ENCODE measurements at places on chromosomes 3 and 15. TPM values are rescaled to one million over a fixed set of nuclear protein-coding genes. Genes with fewer than 3 reads are reported as not detected.
A peak's percentile ranks its signal among the peaks of the same experiment; 100 is the strongest.

GRCh38 chr15:83065431-83065830 is 1.6 kb downstream of the BTBD1 start:
- peak overlapping the region; percentile 78 for H3K4me3 ChIP-seq
- no peaks in the 10 kb centered on the region for H3K36me3 ChIP-seq
- H3K27me3 ChIP-seq, result no peaks in the 10 kb centered on the region
- peaks cover 54% of the 10 kb centered on the region for H3K4me1 ChIP-seq
- H3K27ac ChIP-seq, result no peak overlapping the region

GRCh38 chr3:153026026-153026425 is 136.0 kb upstream of the RAP2B start:
- no peak overlapping the region for H3K27ac ChIP-seq
- no peak overlapping the region for H3K4me3 ChIP-seq
- H3K36me3 ChIP-seq, result no peaks in the 10 kb centered on the region
- H3K27me3 ChIP-seq, result no peaks in the 10 kb centered on the region

GRCh38 chr15:36364377-36364776 is 215.0 kb upstream of the CDIN1 start:
- H3K4me1 ChIP-seq, result peaks cover 2% of the 10 kb centered on the region
- H3K27ac ChIP-seq, result no peak overlapping the region
- no peak overlapping the region for H3K4me3 ChIP-seq
- H3K36me3 ChIP-seq, result no peaks in the 10 kb centered on the region
- DNase-seq, result no peak

DNA sequence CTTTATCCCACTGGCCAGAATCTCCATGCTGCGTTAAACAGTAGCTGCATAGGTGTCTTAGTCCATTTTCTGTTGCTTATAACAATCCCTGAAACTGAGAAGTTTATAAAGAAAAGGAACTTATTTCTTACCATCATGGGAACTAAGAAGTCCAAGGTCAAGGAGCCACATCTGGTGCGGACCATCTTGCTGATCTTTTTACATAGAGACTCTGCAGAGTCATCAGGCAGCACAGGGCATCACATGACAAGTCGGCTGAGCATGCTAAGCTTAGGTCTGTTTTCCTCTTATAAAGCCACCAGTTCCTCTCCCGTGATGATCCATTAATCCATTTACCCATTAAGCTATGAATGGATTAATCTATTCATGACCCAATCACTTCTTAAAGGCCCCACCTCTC is 22.4 kb upstream of the FAM174B start:
- no peak overlapping the region for H3K4me3 ChIP-seq
- H3K36me3 ChIP-seq, result no peaks in the 10 kb centered on the region
- no peaks in the 10 kb centered on the region for H3K27me3 ChIP-seq
- H3K27ac ChIP-seq, result no peak overlapping the region

DNA sequence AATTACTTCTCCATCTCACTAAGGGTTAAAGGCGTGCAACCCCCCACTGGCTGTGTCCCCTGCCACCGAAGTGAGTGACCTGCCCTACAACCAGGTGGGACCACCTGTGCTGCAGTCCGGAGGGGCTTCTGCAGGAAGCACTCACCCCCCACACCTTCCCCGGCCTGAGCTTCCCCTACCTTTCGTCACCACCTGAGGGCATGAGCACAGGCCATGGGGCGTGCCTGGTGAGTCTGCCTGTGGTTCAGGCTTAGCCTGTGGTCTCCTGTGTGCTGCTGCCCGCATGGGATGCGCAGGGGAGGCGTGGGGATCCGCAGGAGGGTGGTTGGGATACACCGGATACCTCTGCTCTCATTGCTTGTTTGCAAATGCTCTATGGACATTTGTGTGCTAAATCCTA is 46.0 kb downstream of the KLHL25 start:
- H3K36me3 ChIP-seq, result peaks cover 52% of the 10 kb centered on the region
- no peak for DNase-seq
- no peak overlapping the region for H3K4me3 ChIP-seq
- H3K4me1 ChIP-seq, result peaks cover 50% of the 10 kb centered on the region

- H3K27ac ChIP-seq, result no peak overlapping the region
- H3K36me3 ChIP-seq, result no peaks in the 10 kb centered on the region
- H3K4me1 ChIP-seq, result peaks cover 4% of the 10 kb centered on the region
- no peaks in the 10 kb centered on the region for H3K27me3 ChIP-seq
- DNase-seq, result no peak
Observed at GRCh38 chr3:155676252-155676981, 68.5 kb downstream of the PLCH1 start.

DNA sequence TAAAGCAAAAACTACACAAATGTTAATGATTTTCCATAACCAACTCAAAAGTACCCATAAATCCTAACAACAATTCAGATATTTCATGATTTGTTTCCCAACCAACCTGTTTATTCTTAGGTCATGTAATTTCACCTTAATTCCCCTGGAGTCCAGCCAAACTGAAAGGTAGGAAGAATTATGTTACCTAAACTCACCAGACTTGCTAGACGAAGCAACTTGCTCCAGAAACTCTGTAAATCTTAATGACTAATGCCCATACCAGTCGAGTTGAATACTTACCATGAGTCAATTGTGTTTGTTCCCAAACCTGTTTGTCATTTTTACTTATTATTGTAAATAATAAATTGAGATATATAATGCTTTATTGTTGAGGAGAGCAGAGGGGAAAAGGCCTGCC is 1030.0 kb downstream of the TBL1XR1 start:
- no peaks in the 10 kb centered on the region for H3K27me3 ChIP-seq
- H3K4me3 ChIP-seq, result no peak overlapping the region
- no peak for DNase-seq
- H3K27ac ChIP-seq, result peak overlapping the region; percentile 34
- peaks cover 12% of the 10 kb centered on the region for H3K4me1 ChIP-seq
- no peaks in the 10 kb centered on the region for H3K36me3 ChIP-seq

DNA sequence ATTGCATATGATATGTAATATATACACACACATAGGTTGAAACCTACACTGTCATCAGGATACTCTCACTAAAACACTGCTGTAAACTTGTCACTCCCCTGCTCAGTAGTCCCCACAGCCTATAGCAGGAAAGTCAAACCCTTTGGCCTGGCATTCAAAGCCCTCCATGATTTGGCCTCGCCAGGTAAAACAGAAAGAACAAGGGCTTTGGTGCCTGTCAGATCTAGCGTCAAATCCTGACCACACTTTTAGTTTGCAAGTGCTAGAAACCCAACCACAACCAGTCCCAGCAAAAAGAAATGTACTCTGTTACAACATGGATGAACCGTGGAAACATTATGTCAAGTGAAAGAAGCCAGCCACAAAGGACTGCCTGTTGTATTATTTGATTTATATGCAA is 11.4 kb downstream of the CRABP1 start:
- peaks cover 8% of the 10 kb centered on the region for H3K4me1 ChIP-seq
- H3K36me3 ChIP-seq, result no peaks in the 10 kb centered on the region
- no peak overlapping the region for H3K27ac ChIP-seq
- no peak overlapping the region for H3K4me3 ChIP-seq

DNA sequence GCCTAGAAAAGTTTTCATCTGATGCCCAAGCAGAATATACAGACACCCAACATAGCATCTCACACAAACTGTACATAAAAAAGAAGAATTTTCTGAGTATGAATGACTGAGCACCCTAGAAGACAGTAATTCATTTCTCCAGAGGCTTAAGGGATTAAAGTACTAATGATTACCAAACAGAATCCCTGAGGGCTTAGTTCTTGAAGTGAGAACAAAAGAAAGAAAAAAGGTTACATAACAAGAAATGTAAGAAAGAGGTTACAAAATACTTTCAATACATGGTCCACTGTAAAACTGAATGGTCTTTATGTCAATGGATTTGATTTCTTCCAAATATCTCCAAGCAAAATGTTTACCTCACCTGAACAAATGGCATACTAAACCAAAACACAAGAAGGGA is 9.1 kb upstream of the NEK10 start:
- peaks cover 21% of the 10 kb centered on the region for H3K36me3 ChIP-seq
- H3K4me1 ChIP-seq, result no peaks in the 10 kb centered on the region
- no peak overlapping the region for H3K4me3 ChIP-seq
- no peak for DNase-seq
- no peak overlapping the region for H3K27ac ChIP-seq

DNA sequence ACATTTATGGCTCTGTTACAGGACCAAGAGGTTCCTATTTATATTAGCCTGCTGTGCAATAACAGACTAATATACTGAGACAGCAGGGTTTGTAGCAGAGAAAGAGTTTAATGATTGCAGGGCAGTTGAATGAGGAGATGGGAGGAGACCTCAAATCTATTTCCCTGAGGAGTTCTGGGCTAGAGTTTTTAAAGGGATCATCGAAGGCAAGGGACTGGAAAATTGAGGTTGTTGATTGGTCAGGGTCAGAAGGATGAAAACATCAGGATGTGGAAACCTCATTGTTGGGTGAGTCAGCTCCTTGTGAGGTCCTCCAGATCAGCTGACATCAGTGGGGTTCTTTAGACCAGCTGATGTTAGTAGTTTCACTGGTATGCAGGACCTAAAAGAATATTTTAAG is 60.6 kb upstream of the GOLGA8B start:
- no peaks in the 10 kb centered on the region for H3K36me3 ChIP-seq
- no peaks in the 10 kb centered on the region for H3K27me3 ChIP-seq
- H3K27ac ChIP-seq, result no peak overlapping the region
- H3K4me1 ChIP-seq, result no peaks in the 10 kb centered on the region
- DNase-seq, result no peak

GRCh38 chr15:39363761-39364586 is 216.9 kb upstream of the THBS1 start:
- peaks cover 7% of the 10 kb centered on the region for H3K4me1 ChIP-seq
- no peak overlapping the region for H3K27ac ChIP-seq
- H3K27me3 ChIP-seq, result no peaks in the 10 kb centered on the region
- no peak overlapping the region for H3K4me3 ChIP-seq
- no peak for DNase-seq

DNA sequence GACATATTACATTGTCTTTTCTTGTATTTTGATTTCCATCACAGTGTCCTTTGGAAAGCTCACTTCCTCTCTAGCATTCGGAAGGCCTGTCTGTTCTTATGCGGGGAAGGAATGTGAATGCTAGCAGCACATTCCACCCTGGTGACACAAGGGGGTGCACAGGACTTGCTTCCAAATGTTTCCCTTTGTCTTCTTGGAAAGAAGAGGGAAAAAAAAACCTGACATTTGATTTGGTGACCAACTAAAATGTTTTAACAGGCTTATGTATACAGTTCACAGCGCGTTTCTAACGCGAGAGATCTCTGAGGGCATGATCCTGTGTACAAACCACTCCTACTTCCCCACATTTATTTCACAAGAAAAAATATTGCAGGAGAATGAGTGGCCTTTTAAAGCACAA is 107.6 kb upstream of the FXR1 start:
- peaks cover 3% of the 10 kb centered on the region for H3K4me1 ChIP-seq
- DNase-seq, result no peak
- H3K27me3 ChIP-seq, result no peaks in the 10 kb centered on the region
- no peaks in the 10 kb centered on the region for H3K36me3 ChIP-seq
- no peak overlapping the region for H3K4me3 ChIP-seq

DNA sequence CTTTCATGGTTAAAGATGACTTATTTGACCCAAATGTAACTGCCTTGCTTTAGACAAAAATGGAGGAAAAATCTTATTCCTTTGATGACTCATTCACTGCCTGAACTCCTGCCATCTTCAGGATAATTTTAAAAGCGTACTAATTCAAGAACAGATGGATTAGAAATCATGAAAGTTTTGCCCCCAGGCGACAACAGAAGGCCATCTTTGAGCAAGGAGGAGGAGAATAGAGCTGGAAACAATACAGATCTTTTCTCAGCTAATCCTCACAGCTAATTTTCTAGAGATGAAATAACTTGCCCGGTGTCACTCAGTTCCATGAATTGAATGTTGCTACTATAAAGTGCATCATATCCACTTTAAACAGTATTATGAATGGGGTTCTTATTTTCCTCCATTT is 324.7 kb upstream of the RARB start:
- H3K27ac ChIP-seq, result no peak overlapping the region
- no peaks in the 10 kb centered on the region for H3K36me3 ChIP-seq
- no peak overlapping the region for H3K4me3 ChIP-seq

DNA sequence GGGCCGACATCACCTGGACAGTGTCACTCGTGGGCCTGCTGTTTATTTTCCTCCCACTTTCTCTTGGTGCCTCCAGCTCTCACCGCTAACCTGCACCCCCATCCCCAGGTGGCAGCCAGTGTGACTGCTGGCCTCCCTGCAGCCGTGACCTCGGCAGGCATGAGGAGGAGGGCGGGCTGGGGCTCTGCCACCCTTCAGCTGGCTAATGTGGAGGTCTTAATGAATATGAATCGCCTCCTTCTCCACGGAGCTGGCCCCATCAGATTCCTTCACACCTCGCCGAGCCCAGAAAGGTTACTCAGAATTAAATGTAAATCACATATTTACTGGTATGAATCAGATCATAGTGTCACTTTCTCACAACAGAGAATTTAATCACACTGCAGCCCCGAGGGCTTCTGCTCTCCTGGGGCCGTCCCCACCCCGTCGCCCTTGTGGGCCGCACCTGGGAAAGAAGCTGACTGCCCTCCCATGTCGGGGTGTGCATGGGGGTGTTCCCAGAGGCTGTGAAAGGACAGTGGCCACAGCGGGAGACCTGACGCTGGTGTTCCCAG is 171.1 kb upstream of the TLE3 start:
- no peak for DNase-seq
- H3K36me3 ChIP-seq, result no peaks in the 10 kb centered on the region
- peaks cover 48% of the 10 kb centered on the region for H3K4me1 ChIP-seq
- no peaks in the 10 kb centered on the region for H3K27me3 ChIP-seq
- H3K4me3 ChIP-seq, result no peak overlapping the region

DNA sequence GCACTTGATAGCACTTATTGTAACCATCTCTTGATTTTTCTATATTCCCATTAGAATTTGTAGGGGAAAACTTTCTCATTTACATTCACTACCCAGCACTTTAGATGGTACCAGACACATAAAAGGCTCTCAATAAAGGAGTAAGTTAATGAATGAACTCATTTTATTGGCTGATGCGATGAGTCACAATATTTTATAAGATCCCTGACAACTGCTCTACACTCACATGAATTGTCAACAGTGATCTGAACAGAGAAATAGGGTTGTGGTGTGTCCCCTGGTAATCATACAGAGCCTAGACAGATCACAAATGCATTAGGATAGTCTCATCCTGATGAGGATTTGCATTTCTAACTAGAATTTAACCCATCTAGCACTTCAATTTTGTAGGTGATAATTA is 567.6 kb upstream of the ARPP21 start:
- DNase-seq, result no peak
- H3K4me3 ChIP-seq, result no peak overlapping the region
- H3K27ac ChIP-seq, result no peak overlapping the region
- H3K36me3 ChIP-seq, result no peaks in the 10 kb centered on the region
- H3K4me1 ChIP-seq, result no peaks in the 10 kb centered on the region

GRCh38 chr3:72473156-72473555 is 375.1 kb downstream of the SHQ1 start:
- H3K36me3 ChIP-seq, result no peaks in the 10 kb centered on the region
- H3K4me1 ChIP-seq, result no peaks in the 10 kb centered on the region
- no peak for DNase-seq
- H3K27me3 ChIP-seq, result no peaks in the 10 kb centered on the region
- no peak overlapping the region for H3K4me3 ChIP-seq

Gene NEO1
- 74.0 TPM for total RNA-seq

Gene CCR9
- not detected for total RNA-seq

Gene FEZF2
- not detected for total RNA-seq

Gene CFAP44
- 4.0 TPM for total RNA-seq
